Bone marrow (tissue), 2 donors: ENCODE measurements at places on chromosomes 3 and 15.

DNA sequence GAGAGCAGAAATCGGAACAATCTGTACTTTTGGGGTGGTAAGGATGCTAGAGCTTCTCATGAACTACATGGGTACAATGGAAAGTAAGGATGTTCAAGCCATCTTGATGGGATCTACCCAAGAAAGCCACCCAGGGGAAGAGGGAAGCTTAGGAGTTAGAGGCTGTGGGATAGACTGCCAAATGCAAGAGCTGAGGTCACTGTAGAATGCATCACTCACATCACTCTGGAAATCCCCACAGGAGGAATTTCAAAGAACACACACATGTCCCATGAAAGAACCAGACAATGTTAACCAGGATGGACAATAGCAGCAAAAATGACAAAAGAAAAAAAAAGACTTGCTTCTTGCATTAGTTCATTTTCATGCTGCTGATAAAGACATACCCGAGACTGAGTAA, 32.8 kb upstream of the UBE2E2 start:
- no peak for DNase-seq

DNA sequence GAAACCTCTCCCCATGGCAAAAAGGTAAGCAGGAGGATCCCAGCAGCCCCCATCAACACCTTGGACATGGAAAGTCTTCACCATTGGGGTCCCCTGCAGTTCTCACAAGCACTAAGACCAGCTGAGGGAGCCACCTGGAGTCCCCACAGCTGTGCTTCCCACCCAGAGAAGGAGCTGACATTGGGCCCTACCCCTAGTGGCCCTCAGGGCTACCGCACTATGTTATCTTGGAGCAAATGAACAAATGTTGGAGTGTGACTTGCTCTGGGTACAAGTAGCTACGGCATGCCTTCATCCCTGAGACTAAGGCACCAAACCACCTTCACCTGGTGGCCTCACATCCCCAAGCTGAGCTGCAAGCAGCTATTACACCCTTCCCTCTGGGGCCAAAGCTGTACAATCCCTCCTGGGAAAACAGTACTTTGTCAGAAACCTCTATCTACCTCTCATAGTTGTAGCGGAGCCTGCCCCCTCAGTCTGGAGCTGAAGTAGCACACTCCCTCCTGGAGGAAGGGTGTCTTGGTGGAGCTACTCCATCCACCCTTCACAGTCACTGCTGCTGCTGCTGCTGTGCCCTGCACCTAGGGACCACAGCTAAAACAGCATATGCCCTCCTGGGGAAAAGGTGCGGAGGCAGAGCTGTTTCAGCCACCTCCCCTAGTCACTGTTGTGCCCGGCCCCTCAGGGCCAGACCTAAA, 42.7 kb downstream of the SERP1 start:
- no peak for DNase-seq

DNA sequence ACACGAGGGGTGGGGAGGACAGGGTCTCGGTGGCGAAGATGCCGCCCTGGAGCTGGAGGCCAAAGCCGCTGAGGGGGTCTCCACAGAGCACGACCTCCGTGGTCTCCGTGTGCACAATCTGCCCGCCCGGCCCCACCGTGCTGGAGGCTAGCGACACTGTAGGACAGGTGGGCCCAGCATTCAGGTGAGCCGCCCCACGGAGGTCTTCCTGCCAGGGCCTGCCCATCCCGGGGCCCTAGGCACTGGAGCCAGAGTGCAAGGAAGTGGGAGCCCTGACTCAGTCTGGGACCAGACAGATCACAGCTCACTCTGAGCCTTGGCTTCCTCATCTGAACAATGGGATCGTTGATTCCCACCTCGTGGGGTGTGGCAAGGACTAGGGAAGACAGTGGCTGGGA, 25.8 kb downstream of the GRIP2 start:
- DNase-seq = no peak

DNA sequence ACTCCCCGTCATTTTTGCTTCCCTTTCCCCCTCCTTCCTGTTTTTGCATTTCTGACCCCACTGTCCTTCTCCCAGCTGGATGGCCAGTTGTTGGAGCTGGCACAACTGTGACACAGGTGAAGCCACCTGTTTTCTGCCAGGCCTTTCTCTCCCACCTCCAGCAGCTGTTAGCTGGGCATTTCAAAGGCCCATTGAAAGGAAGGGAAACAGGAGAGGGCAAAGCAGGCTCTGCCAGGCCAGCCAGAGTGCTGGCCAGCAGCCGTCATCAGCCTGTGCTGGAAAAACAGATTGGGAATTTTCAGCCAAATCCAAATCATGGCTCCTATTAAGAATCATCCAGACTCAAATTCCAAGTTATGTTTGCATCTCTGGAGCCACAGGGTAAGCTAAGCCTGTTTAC, 155.2 kb upstream of the C2CD4B start:
- no peak for DNase-seq

DNA sequence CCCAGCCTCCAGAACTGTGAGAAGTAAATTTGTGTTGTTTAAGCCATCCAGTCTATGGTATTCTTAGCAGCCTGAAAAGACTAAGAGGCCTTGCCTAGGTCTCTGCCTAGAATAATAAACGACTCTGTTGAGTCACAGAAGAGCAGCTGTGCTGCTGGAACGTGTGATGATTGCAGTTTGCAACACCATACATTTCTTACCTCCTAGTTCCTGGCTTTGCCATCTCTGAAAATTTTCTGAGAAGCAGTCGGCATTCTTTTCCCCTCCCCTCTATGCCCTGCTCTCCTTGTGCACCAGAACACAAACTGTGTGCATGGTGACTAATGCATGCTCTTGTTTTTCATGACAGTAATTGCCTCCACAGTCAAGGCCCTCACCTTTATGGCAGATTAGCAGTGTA, 301.3 kb downstream of the IL20RB start:
- DNase-seq = no peak

- no peak for DNase-seq
Observed at GRCh38 chr3:42906070-42906847, at the start of gene ZNF662. TSS of gene ZNF662 (plus strand) at chr3:42906142. CDS start at chr3:42908115, 1,973 bp downstream.

DNA sequence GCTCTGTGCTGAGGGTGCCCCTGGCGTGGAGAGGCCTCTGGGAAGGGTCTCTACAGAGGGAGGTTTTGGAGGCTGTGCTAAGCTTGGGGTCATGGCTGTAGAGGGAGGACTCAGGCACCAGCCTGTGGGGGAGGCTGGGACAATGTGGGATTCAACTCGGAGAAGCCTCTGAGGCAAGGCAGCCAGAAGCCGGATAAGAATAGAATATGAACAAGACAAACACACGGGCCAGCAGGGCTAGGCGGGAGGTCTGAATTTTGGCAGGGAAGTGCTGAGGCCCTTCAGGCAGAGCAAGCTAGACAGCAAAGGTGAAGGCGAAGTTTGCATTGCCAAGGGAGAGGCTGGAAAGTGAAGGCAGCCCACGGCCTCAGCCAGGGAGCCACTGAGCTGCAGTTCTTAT, 612.1 kb upstream of the NR2F2 start:
- DNase-seq = no peak

- no peak for DNase-seq
Observed at GRCh38 chr3:97235179-97235578, 420.8 kb downstream of the EPHA6 start.

GRCh38 chr3:151315136-151315535, 1.5 kb downstream of the GPR87 start:
- no peak for DNase-seq

DNA sequence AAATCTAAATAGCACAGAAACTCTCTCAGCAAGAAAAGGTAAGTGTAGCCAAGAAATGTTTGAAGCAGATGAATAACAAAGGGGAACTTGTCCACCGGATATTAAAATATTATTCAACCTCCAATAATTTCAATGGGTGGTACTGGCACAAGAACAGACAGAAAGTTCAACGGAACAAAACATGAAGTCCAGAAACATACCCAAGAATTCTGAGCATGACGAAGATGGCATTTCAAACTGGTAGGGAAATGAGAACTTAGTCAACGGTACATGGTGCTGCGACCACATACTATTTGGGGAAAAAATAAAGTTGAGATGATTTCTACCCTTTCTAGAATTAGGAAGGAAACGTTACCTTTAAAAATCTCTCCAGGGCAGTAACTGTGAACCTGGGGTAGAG, 5.5 kb downstream of the CHSY1 start:
- DNase-seq = no peak

GRCh38 chr15:68177742-68178141, 27.4 kb downstream of the CALML4 start:
- DNase-seq = no peak

DNA sequence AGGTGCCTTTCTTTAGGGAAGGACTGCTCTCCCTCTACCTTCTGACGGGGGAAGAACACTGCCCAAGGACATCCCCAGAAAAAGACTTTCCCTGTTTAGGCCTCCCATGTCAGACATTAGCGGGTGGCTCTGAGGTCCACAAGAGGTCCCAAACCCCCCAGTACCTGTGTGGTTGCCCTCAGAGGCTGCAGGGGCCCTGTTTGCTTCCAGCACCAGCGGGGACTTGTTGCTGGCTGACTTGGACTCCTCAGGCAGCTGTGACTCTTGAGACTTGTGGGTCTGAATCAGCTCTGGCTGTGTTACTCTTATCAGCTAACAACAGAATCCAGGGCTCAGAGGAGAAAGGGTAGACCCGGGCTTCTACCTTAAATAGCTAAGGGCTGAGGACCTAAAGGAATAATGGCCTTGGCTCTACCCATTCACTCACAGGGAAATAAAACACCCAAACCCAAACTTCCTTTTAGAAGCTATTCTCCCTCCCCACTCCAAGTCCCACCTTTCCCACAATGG, 39.2 kb downstream of the SEMA3G start:
- no peak for DNase-seq

GRCh38 chr3:109803274-109803673, 465.9 kb upstream of the DPPA4 start:
- DNase-seq = no peak

GRCh38 chr3:194220901-194221326, 85.0 kb downstream of the HES1 start:
- no peak for DNase-seq

DNA sequence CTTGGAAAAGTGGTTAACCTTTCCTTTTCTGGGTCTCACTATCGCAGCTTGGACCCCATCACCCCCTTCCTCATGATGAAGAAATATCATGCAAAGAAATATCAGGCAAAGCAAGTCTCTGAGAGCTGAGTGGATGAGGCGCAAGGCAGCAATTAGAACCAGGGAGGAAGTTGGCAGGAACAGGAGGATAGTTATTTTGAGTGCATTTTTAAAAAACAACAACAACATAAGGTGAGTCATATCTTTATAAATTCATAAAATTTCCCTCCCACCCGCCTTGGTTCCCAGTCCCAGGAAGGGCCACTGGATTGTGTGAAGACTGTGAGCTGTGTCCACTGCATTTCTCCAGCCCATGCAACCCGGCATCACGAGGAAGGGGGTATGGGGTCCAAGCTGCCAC, 316.9 kb upstream of the TLE3 start:
- DNase-seq = no peak

- DNase-seq = no peak
Observed at GRCh38 chr3:66822186-66823008, 175.7 kb upstream of the KBTBD8 start.

- no peak for DNase-seq
Observed at GRCh38 chr3:114408736-114409670, 115.2 kb downstream of the TIGIT start.

DNA sequence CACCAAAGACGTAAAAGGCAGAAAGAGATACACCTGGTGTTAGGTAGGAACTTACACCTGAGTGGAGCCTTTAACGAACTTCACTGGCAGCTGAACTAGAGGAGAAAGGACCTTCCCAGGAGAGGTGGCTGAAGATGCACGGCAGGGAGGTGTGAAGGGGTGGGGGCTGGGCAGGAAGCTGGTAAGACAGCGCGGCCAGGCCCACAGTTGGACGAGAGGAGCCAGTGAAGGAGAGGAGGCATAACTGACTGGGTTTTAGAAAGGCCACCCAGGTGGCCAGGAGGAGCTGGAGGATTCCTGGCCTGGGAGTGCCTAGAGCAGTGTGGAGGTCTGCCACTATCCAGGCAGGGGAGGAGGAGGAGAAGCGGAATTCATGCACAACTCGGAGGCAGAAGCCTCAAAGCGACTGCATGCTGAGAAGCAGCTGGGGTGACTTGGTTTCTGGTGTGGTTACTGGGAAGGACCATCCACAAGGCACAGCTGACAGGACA, 51.9 kb downstream of the SLC41A3 start:
- DNase-seq = no peak

- DNase-seq = no peak
Observed at GRCh38 chr15:36053746-36054145, 507.8 kb upstream of the DPH6 start.

GRCh38 chr15:46297766-46298165, 662.9 kb downstream of the SQOR start:
- DNase-seq = no peak

- DNase-seq = no peak
Observed at GRCh38 chr3:143000528-143000927, 842 bp upstream of the U2SURP start.

DNA sequence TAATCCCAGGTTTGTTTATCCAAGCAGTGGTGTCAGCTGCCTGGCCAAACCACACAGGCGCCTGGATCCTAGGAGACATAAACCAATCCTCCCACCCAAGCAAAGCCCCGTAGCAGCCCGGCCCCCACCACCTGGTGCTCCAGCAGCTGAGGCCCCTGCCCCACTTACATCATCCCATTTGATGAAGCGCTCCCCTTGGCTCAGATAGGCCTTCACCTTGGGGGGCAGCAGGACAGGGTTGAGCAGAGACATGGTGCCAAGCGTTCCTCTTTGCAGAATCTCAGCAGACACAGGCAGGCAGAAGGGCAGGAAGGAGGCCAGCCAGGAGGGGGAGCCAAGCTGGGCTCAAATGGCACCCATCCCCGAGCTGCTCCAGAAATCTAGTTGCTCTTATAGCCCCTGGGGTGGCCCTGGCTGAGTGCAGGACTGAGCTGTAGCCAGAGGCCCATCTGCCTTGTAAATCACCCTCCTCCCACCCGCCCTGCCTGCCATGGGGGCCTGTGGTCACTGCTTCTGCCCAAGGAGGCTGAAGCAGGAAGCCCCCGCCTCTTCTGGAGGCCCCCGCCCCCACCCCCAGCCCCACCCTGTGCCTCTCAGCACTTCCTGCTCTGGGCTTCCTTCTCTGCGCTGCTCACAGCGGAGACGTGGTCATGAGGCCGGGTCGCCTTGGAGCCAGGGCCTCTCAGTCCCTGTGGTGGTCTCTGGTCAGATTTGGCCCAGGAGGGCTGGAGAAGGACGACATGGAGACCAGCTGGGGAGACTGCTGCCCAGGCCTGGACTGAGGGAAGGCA, at the start of gene PLCB2:
PLCB2 (minus strand) TSS at position 515 of the 791 bp plus-strand sequence; CDS start at position 252, 263 bp downstream.
- DNase-seq = peak; percentile 58

GRCh38 chr15:92780843-92781242, 119.3 kb upstream of the CHD2 start:
- DNase-seq = no peak
